Activated CD4-positive, alpha-beta T cell treated with anti-CD3 and anti-CD28 coated beads, Interleukin-2, amount 50 U/mL, for 48 hours (primary cell): ENCODE measurements at places on chromosomes 13 and 19.

- DNase-seq, result peak; percentile 78
Measured at GRCh38 chr19:56538761-56539263, at the start of gene ZFP28. TSS of gene ZFP28 (plus strand) at chr19:56538948. CDS start at chr19:56539019, 71 bp downstream.

- DNase-seq, result no peak
Measured at GRCh38 chr19:30896554-30896953, 452.7 kb downstream of the TSHZ3 start.

DNA sequence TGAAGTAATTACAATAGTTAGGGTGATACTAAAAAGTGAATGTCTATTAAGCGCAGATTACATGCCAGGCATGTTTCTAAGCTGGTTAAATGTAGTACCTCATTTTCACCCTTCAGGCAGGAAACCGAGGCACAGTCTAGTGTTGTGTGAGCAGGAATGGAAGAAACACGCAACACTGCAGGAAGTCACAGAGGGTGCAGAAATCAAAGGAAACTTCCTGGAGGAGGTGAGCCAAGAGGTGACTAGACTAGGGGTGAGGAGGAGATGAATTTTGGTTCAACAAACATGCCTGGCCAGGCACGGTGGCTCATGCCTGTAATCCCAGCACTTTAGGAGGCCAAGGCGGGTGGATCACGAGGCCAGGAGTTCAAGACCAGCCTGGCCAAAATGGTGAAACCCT, 41.8 kb downstream of the ZNF473 start:
- DNase-seq, result no peak

DNA sequence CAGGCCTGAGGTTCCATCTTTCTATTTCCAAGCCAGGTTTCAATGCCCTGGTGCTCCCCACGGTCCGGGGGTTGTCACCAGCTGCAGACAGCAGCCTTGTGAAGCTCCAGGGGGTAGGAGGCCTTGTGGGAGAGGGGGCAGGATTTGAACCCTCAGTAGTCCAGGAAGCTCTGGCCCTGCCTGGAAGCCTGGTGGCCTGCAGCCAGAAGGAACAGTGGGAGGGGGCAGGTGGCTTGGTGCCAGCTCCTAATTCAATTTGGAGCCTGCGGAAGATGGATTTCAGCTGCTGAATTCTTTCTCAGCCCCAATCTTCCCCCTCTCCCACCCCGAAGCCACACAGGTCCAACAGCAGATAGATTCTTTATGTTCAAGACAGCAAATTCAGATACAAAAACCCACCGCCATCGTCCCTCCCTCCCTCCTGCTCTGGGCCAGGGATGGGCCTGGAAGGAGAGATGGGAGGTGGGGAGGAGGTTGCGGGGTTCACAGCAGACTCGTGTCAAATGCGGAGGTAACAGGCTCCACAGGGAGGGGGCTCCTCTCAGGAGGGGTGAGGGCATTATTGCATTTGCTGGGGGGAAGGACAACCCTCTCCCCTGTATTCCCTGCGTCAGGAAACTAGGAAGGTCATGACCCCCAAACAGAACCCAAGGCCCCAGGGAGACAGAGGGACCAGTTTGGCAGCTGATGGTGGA, 2.4 kb upstream of the PTGER1 start:
- DNase-seq, result no peak

DNA sequence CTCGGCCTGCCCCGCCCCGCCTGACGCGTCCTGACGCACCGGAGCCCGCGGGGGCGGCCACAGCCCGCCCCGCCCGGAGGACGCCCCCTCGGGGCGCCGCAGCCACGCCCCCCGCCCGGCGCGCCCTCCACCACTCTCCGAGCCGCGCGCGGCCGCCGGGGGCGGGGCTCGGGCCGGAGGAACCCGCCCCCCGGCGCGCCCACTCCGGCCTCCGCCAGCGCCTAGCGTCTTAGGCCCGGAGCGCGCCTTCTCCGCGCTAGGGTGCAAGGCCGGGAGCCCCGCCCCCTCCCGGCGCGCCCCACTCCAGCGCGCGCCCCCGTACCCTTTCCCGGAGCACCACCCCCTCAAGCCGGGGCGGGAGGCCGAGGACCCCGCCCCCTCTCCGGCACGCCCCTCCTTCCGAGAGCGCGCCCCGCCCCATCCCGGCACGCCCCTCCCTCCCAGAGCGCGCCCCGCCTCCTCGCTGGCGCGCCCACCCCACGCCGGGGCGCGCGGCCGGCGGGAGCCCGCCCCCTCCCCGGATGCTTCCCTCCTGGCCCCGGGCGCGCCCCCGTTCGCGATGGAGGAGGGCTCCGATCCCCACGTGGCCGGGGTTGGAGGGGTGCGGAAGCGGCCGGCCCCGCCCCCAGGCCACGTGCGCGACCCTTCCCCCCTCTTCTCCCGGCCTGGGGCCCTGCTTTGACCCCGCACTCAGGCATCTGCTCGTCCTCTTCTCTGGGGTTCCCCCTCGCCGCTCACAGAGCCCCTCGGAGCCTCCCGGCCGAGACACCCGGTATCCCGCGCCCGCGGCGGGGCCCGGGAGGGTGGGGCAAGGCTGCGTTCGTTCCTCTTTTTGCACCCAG, 480 bp upstream of the KLF16 start:
- DNase-seq, result peak; percentile 92
